Activated T-cell treated with anti-CD3 and anti-CD28 coated beads, Interleukin-2, amount 50 U/mL, for 72 hours (primary cell): ENCODE measurements at places on chromosomes 2 and 18.

DNA sequence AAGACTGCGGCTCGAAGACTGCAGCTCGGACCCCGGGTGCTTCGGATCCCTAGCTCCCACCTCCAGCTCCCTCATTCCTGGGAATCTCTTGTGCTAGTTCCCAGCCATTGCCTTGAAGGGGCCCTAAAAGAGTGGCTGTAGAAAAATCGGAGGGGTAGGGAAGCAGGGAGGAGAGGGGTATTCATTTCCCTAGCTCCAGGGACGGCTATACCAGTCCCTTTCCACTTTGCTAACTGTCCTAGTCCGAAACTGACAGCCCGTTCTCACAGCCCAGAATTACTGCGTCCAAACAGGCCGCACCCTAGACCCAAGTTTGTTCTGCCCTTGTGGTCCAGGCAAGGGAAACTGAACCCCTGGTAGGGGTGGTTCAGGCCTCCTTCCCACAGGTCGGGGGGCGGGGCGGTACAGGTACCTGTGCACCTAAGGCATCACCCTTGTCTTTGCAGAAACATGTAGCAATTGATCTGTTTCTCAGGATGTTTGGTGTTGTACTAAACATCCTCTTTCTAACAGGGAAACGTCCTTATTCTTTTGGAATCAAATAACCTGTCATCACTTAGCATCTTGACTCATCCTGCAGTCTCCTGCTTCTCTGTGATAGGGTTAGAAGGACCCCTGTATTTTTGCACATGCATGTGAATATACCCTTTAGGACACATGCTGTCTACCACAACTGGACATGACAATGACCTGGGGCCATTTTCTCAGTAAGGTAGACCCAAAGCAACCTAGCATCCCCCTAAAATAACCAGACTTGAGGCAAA lies 4.0 kb downstream of the EMX1 start:
- DNase-seq, result no peak

DNA sequence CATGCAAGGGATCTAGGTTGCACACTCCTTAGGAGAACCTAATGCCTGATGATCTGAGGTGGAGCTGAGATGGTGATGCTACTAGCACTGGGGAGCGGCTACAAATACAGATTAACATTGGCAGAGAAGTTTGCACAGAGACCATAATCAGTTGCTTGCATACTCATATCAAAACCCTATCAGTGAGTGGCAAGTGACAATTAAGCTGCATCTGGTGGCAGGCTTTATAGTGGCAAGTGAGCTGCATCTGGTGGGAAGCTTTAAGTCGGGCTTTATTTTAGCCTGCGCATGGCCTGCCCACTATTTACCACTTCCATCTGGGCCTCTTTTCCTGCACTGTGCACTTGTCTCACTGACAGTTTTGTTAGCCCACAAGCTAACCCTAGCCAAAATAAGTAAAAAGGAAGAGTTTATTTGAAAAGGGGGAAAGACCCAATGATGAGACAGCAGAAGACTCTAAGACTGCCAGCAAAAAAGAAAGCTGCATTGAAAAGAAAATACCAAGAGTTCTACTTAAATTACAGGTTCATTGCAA lies 140.9 kb upstream of the B3GNT2 start:
- no peak for DNase-seq

DNA sequence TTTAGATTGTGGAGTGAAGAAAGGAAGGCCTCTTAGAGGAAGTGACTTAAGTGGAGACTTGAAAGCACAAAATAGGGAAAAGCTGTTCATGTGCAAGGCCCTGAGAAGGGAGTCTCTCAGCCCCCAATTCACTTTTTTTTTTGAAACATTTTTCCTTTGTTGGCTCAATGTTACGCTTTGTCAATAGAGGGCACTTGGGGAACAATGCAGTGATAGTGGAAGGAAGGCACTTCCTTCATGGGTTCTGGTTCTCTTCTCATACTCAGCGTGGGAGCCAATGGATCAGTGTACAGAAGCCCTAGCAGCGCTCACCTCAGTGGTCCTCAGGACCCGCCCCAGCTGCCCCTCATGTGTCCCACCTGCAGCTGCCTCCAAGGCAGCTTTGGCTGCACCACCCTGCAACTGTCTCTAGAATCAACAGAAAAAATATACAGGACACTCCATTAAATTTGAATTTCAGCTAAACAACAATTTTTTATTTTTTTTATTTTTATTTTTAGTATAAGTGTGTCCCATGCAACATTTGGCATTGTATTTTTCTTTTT lies 8.6 kb upstream of the C2orf42 start:
- DNase-seq, result no peak

DNA sequence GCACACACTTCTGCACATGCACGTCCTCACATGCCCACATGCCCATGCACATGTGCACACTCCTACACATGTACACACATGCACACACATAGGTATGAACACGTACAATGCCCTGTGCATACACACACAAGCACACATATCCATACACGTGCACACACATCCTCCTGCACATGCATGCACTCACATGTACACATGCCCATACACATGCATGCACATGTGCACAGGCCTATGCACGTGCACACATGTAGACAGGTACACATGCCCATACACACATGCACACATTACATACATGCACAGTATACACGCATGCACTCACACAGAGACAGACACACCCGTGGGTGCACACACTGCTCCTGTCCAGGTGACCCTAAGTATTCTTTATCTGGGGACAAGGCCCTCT lies 34.3 kb downstream of the GPC1 start:
- no peak for DNase-seq

DNA sequence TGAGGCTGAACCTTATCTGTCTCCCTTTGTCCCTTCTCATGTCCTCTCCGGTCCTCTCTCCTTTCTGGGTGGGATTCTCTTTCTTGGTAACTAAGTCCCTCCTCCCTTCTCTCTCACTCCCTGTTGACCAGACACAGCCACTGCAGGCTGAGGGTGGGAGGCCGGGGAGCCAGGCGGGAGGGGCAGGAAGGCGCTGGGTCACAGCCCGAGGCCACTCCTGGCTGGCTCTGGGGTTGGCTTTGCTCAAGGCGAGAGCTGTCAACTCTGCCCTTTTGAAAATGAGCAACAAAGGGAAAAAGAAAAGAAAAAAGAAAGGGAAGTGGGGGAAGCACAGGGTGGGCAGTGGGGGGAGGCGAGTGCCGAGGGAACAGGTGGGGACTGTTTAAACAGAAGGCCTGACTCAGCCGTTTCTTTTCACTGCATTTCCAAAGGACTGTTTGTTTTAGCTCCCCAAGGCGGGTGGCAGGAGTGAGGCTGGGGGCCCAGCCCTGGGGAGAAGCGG lies 70.5 kb upstream of the IGFBP5 start:
- no peak for DNase-seq
